ENCODE measurements at places on chromosomes 1 and 21. TPM values are rescaled to one million over a fixed set of nuclear protein-coding genes. Genes with fewer than 3 reads are reported as not detected.

- DNase-seq: peak; percentile 87
These were observed 115.7 kb upstream of the IPO9 start for GRCh38 chr1:201713086-201713810.

GRCh38 chr1:159699246-159699645 is 15.1 kb downstream of the CRP start:
- no peak for DNase-seq

GRCh38 chr1:98403963-98404480 is 257.5 kb upstream of the SNX7 start:
- DNase-seq: no peak

- DNase-seq: no peak
These were observed 57.7 kb downstream of the ASTN1 start for GRCh38 chr1:177106614-177107365.

DNA sequence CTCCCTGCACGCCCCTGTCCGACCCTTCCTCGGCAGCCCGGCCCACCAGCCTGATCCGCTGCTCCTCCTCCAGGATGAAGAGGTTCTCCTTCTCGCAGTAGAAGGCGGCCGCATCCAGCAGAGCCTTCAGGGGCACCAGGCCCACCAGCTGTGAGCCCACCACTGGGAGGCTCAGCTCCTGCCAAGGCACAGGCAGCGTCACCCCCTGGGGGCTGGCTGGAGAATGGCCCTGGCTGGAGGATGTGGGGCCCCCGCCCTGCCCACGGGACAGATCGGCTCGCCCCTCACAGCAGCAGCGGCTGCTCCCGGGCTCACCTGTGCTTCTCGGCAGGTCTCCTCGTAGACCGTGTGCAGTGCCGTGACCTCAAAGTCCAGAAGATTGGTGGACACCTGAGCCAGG is 5.3 kb downstream of the FTCD start:
- peak; percentile 30 for DNase-seq

GRCh38 chr1:11143401-11143800 is 43.7 kb upstream of the EXOSC10 start:
- DNase-seq: no peak

GRCh38 chr1:156748670-156749418 is 2.6 kb downstream of the HDGF start:
- DNase-seq: no peak

GRCh38 chr1:228782662-228783417 is 47.6 kb downstream of the RHOU start:
- no peak for DNase-seq

DNA sequence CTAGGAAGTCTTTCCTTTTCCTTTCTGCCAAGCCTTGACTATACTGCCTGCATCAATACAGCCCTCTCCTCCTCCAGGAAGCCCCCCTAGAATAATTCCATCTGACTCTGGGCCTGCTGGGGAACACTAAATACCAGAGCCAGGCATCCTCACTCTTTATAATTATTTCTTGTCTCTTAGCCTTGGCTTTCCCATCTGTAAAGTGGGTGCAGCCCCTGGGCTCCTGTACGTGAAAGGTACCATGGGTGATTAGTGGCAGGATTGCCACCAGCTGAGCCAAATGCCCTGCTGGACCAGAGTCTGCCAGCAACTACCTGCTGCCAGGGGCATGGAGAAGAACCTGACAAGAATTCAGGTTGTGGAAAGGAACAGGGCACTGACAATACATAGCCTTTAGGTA is 58.7 kb downstream of the LGR6 start:
- DNase-seq: no peak

DNA sequence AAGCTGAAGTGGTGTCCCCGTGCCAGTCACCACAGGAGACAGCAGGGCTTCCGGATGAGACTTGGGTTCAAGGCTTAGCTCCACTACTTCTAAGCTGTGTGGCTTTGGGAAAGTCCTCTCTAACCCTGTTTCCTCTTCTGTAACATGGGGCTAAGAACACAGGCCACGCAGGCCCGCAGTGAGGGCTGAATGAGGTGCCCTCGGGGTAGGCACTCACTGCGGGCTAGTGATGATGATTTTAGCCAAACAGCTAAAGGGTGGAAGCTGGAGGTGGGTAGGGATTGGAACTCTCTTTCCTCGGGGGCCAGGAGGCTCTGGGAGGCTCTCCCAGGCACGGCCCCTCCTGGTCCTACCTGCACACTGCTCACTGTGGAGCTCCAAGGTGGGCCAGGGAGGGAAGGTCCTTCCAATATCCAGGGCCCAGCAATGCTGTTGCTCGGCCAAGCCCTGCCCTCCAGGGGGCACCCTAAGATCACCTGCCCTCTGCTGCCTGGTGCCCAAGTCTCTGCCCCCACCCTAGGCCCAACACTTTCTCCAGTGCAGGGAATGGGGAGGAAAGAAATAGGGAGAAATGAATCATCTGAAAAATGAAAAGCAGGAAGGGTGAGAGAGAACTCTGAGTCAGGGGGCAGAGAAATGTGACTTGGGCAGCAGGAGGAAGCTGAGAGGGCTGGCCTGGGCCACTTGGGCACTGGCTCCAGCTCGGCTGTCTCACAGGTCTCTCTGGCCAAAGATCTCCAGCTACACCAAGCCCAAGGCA is 19.2 kb upstream of the EVA1B start:
- DNase-seq: no peak

DNA sequence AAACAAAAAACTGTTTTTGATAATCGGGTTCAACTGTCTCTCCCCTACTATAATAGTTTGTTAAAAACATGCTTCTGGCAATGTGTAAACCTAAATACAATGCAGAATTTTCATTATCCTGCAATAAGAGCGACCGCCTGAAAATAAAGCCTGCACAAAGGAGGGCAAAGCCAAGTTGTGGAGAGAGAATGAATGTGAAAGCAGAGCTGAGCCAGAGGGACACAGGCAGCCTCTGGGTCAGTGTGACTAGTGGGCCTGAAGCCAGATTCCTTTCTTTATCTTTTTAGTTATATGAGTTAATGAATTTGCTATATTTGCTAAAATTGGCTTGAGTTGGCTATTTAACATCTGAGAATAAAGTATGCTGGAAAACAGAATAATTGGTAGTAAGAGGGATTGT is 615.2 kb downstream of the PLA2G4A start:
- no peak for DNase-seq

GRCh38 chr1:219027146-219027673 is 146.5 kb upstream of the LYPLAL1 start:
- DNase-seq: no peak

GRCh38 chr1:147046189-147046862 is 108.2 kb downstream of the NBPF12 start:
- no peak for DNase-seq

DNA sequence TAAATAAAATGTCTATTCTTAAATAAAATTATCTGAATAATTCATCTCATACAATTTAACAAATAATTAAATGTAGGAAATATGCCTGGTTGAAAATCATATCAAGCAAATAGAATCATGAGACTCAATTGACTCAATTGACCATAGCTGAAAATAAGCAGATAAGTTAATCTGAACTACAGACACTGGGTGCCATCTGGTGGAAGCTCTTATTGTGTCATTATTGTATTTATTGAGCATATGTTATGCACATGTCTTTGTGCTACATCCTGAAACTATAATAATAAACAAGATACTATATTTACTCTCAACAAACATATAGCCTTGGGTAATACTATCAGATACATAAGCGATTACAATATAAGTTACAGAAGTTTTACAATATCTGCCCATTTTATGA is 41.0 kb downstream of the BRINP3 start:
- DNase-seq: no peak

GRCh38 chr1:24959623-24959975 is 29.5 kb upstream of the RUNX3 start:
- DNase-seq: no peak

- no peak for DNase-seq
These were observed 3.9 kb downstream of the LAPTM5 start for GRCh38 chr1:30753660-30754123.

GRCh38 chr1:19654886-19655717 is 9.6 kb upstream of the HTR6 start:
- no peak for DNase-seq

DNA sequence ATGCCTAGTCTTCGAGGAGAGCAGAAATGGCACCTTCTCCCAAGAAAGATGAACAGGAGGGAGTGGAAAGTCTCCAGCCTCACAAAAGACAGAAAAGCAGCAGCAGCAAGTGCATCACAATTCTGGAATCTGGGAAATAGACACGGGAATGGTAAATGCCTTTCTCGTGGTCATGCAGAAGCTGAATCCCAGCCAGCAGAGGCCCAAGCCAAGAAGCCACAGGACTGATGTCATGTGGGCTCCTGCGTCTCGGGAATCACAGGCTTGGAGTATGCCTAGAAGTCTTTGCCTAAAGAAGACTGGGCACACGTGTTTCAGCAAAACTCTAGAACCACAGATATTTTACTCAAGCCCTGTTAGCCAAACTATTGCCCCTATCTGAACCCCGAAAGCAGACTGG is 260.3 kb upstream of the PLD5 start:
- no peak for DNase-seq

- no peak for DNase-seq
These were observed 14.8 kb upstream of the KIF1B start for GRCh38 chr1:10195570-10195969.

- no peak for DNase-seq
These were observed 661.6 kb upstream of the PKN2 start for GRCh38 chr1:88022516-88022915.

DNA sequence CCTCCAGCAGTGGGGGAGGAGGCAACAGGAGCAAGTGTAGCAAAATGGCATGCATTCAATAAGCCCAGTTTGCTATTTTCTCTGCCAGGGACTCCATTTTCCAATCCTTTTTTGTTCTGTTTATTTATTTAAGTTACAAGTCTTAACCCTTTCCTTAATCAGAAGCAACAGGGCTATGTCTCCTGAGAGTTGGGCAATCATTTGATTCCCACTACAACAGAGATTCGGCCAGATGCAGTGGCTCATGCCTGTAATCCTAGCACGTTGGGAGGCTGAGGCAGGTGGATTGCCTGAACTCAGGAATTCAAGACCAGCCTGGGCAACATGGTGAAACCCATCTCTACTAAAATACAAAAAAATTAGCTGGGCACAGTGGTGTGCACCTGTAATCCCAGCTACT is 25.5 kb downstream of the RCC2 start:
- DNase-seq: no peak

- peak; percentile 55 for DNase-seq
These were observed 1.7 kb downstream of the SPOCD1 start for GRCh38 chr1:31814041-31814511.

- no peak for DNase-seq
These were observed 68.2 kb upstream of the OLIG2 start for GRCh38 chr21:32957545-32957944.

- no peak for DNase-seq
These were observed 62.6 kb upstream of the C1orf105 start for GRCh38 chr1:172357753-172358385.

Gene KDM5B
- 37.6 TPM for total RNA-seq

Gene TBX19
- total RNA-seq: 1.6 TPM

Gene BRDT
- total RNA-seq: not detected

Gene SEMA6C
- total RNA-seq: 6.4 TPM

Gene DENND2C
- 2.6 TPM for total RNA-seq

Gene BMP8B
- total RNA-seq: 0.48 TPM

Gene F5
- 7.4 TPM for total RNA-seq

Gene AZIN2
- 7.9 TPM for total RNA-seq
